Left forelimb (tissue), 1 donor: ENCODE measurements at places on chromosomes 11 and 22.
A peak's percentile ranks its signal among the peaks of the same experiment; 100 is the strongest.

DNA sequence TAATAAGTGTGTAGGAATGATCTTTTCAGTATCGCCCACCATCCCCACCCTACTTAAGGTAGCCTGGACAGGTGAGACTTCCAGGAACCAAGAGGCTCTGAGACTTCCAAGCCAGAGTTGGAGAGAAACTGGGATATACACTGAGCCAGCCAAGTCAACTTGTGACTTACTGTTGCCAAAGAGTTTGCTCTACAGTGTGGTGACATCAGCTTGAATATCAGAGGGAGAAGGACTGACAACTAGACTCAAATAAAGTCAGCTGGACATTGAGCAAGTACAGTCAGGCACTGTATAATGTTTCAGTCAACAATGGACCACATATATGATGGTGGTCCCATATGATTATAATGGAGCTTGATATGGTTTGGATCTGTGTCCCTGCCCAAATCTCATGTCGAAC is 1.2 kb upstream of the MMP10 start:
- DNase-seq: no peak

- DNase-seq: no peak
These were observed 580 bp downstream of the ILK start for GRCh38 chr11:6604081-6604626.

- no peak for DNase-seq
These were observed 29.4 kb downstream of the RPL27A start for GRCh38 chr11:8711895-8712442.

DNA sequence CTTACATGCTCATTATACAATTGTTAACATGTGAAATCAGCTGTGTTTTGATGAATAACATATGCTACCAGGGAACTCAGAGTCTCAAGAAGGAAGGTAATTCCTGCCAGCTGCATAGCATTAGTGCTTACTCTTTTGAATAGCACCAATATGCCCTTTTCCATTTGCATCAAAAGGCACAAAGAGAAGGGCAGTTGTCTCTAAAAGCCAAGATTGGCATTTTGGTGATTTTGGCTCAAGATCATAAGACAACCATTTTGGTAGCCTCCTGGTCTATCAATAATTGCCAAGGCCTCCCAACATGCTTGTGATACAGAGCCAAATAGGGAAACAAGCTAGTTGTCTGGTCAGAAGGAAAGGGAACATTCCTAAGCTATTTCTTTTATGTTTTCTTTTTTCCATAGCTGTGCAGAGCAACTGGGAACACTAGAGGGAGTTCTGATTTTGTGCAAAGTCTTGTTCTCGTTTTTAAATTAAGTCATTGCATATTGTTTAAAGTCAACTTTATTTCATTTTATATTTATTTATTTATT is 416.7 kb upstream of the CHORDC1 start:
- no peak for DNase-seq

GRCh38 chr22:35987487-35987886 is 41.1 kb downstream of the RBFOX2 start:
- no peak for DNase-seq

DNA sequence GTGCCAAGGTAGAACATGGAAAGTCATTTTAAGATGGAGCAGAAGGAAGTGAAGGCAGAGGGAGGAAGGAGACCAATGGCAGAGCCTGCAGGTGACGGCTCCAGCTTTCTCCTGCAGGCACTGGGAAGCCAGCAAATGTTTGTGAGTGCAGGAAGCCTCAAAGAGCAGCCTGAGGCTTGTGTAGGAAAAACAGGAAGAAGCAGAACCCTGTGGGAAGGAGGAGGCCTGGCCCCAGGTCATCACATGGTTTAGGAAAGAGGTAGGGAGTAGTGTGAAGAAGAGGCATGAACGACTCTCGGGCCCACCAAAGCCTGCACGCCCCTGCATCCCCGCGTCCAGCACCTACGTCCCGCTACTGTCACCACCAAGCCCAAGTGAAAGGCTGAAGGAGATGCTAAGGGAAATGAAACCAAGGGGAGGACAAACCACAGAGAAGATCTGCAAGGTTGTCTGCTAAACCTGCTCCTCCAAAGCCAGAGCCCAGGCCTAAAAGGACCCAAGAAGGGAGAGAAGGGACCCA is 151.5 kb downstream of the CHST1 start:
- peak; percentile 30 for DNase-seq

DNA sequence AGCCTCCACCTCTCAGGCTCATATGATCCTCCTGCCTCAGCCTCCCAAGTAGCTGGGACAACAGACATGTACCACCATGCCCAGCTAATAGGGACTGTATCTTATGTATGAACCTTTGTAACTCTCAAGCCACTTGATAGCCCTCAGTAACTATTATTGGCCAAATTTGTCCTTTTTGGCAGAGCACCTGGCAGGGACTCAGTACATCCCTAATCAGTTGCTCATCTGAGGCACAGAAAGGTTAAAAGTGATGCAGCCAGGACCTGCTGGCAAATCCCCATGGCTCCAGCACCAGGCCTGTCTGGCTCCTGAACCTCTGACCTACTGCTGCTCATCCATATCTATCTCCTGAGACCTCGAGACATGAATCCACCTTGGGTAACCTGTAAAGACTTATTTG is 21.1 kb upstream of the XBP1 start:
- DNase-seq: no peak

DNA sequence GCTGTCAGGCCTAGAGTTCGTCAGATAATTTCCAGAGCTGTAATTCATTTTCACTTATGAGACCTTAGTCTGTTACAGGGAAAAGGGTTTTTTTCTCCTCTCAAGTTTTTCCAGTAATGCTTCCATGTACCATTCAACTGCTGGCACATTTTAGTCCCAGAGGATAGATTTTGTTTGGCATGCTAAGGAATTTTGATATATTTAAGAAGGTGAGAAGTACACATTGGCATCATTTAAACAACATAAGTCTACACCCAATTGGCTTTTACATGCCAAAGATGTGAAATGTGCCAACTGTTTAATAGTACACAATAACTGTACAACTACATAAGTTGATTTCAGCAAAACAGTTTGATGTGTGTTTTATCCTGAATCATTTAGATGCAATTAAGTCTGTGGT is 71.0 kb downstream of the PAX6 start:
- DNase-seq: no peak

DNA sequence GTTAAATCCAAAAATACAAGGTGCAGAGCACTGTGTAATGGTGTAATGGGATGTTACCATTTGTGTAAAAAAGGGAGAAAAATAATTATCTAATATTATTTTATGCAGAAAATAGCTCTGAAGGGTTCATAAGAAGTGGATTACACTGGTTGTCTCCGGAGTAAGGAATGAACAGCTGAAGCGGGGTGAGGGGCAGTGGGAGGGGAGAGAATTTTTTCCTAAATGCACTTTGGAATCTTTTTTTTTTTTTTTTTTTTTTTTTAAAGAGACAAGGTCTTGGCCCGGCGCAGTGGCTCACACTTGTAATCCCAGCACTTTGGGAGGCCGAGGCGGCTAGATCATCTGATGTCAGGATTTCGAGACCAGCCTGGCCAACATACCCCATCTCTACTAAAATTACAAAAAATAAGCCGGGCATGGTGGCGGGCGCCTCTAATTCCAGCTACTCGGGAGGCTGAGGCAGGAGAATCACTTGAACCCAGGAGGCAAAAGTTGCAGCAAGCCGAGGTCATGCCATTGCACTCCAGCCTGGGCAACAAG is 6.8 kb upstream of the POLR3H start:
- no peak for DNase-seq

- no peak for DNase-seq
These were observed 23.5 kb downstream of the SERGEF start for GRCh38 chr11:17989306-17989705.

- DNase-seq: peak; percentile 62
These were observed 9.4 kb downstream of the PIM3 start for GRCh38 chr22:49969751-49970527.

GRCh38 chr11:94834911-94835593 is 66.9 kb downstream of the AMOTL1 start:
- DNase-seq: no peak

DNA sequence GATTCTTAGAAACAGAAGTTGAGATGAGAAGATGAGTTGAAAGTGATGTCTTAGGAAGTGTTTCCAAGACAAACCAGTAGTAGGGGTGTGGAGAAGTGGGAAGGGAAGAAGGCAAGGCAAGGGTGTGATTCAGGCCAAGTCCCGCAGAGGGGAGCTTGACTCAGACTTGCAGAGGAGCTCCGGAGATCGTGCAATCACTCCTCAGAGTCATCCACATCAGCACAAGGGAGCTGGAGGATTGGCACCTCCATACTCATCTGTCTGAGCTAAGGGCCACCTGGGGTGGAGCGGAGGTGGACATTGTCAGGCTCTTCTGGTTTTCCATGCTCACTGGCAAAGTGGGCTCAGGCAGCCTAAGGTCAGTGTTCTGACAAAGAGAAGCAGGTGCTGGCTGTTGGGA is 44.4 kb downstream of the CHRDL2 start:
- no peak for DNase-seq

GRCh38 chr11:63214093-63214492 is 29.3 kb downstream of the SLC22A25 start:
- no peak for DNase-seq

DNA sequence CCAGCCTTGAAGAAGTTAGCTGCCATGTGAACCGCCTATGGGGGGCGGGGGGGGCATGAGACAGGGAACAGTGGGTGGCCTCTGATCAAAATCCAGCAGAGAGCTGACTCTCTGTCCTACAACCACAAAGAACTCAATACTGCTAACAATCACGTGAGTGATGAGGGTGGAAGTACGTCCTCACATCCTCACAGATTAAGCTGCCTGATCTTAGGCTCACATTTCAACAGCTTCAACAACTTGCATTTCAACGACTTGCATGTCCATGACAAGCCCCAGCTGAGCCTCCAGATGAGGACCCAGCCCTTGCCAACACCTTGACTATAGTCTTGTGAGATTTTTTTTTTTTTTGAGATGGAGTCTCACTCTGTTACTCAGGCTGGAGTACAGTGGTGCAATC is 51.6 kb downstream of the CLMP start:
- DNase-seq: no peak

DNA sequence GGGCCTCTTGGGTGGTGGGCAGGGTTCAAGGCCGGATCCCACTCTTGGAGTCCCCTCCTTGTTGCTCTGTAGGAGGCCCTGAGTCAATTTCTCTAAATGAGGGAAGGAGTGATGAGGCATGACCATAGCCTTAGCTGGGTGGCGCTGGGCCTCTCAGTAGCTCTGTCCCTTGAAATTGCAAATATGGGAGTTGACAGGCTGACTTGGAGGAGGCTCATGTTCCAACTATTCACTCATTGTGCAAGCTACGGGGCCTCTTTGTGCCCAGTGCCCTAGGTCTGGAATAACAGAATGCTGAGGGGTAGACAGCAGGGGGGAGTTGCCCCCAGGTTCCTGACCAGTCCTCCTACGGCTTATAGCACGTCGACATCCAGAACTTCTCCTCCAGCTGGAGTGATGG is 8.0 kb downstream of the SELENOM start:
- no peak for DNase-seq

DNA sequence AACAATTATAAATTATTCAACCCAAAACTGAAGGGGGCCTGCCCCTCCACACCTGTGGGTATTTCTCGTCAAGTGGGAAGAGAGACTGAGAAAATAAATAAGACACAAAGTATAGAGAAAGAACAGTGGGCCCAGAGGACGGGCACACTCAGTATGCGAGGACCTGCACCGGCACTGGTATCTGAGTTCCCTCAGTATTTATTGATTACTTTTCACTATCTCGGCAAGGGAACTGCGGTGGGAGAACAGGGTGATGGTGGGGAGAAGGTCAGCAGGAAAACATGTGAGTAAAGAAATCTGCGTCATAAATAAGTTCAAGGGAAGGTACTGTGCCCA is 3.2 kb downstream of the C11orf54 start:
- DNase-seq: no peak

GRCh38 chr11:70798296-70798695 is 400.0 kb downstream of the CTTN start:
- DNase-seq: no peak

- no peak for DNase-seq
These were observed 49.6 kb downstream of the PDE2A start for GRCh38 chr11:72624496-72625201.
